ENCODE measurements at places on chromosomes 16 and 17.

- DNase-seq, result no peak
These were observed 434 bp upstream of the CPSF4L start for GRCh38 chr17:73261952-73262675.

- peak; percentile 24 for DNase-seq
These were observed 773 bp downstream of the SYNGR3 start for GRCh38 chr16:1990351-1991134.

DNA sequence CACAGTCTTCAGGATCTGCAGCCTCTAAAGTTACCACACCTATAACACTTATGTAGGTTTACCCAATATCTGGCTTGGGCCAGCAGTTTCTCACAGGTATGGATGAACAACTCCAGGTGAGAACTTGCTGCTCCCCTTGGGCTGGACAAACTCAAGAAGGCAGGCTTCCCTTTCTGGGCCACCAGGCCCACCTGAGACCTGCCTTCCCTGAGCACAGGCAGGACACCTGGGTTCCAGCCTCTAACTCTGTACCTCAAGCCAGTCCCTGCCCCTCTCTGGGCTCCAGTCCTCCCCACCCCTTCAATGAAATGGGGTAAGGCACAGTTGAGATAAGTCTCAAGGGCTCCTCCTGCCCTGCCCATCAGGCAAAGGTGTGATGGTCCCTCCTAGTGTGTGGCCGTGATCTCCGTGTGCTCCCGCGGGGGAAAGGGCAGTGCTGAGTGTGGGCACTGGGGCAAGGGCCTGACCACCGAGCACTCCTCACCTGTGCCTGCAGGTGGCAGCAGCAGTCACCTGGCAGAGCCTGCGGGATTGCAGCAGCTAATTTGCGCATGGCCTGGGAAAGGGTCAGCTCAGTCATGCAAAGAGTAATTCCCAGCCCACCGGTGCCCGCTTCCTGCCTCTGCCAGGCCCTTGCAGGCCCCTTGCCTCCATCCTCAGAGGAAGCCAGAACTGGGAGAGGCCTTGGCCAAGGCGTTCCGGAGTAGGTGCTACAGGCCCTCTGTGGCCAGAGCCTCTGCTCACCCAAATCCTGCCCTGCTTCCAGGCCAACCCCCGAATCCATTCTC is 28.2 kb upstream of the ADGRG1 start:
- no peak for DNase-seq

GRCh38 chr16:50610331-50611262 is 62.4 kb downstream of the NKD1 start:
- no peak for DNase-seq

GRCh38 chr16:8187782-8188372 is 402.4 kb downstream of the TMEM114 start:
- no peak for DNase-seq

DNA sequence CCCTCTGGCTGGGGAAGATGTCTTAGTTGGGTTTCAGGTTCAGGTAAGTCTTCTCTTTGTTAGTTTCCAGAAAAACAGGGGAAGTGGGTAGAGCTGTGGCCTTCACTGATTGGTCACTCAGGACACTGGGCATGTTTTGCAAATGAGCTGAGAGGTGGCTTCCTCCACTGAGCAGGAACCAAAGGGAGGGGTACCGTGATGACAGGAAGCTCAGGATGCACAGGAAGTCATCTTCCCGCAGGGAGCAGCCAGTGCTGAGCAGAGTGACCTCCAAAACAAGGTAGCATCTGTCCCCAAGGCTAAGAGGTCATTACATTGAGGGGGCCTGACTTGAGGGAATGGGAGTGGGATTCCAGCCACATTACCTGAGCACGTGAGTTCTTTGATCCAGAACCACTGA is 5.6 kb downstream of the NT5C start:
- DNase-seq, result no peak

GRCh38 chr17:35889241-35889640 is 9.1 kb upstream of the CCL5 start:
- DNase-seq, result peak; percentile 77

DNA sequence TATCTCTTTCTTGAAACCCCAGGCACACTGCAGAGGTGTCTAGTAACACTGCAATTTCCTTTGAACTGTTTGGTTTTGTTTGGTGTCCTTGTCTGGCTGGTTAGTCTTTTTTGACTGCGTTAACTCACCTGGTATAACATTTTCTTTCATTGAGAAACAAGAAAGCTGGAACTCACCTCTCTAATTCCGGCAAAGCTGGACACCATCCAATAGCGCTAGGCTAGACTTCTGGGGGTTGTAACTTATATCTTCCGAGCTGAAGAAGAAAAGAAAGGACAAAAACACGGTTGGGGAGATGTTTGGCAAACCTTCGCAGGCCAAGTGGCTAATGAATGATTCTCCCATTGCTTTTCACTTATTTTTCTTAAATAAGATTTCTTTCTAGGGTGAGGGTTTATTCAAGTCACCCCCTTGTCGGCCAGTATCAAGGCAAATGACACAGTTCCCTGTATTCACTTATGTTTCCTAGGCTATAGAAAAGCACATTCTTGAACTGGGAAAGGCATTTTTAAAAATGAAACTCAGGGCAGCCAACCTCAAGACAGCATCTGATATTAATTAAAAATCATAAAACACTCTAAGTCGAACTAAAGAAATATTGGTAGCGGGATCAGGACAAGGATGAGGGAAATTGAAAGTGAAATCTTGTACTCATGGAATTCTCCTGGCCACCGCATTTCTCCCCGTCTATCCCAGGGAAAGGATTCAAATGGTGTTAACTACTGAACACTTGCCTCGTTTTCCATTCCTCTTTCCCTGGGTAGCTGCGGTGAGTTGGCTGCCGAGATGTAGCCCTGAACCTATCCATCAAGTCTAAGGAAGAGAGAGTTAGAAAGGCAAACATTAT is 95.9 kb upstream of the ZFHX3 start:
- no peak for DNase-seq

- DNase-seq, result no peak
These were observed 80.0 kb upstream of the HNF1B start for GRCh38 chr17:37824534-37825485.

- DNase-seq, result no peak
These were observed 5.3 kb downstream of the CA7 start for GRCh38 chr16:66849549-66849948.

GRCh38 chr17:28306954-28307401 is 12.0 kb upstream of the TMEM97 start:
- no peak for DNase-seq

DNA sequence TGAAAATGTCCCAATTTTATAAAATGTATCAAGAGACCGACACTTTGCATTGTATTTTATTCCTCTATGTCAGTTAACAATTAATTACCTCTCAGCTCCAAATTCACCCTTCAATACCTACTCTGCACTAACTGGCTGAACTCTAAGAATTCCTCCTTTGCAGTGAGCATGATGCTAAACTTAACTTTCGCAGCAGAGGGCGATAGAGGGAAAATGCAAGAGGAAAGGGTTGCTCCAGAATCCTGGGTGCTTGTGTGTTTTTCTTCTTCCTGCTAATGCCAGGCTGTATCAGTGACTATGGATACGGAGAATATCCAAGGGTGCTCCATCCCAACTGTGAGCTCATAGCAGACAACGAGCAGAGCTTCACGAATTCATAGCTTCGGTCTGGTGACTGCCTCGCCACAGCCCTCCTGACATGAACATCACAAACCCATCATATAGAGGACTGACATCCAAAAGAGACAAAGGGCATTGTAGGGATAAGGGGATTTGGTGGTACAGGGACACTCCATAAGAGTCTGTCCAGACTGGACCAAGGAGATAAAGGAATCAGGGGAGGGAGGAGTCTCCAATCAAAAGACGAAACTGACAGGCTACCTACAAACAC is 172.9 kb downstream of the STX8 start:
- DNase-seq, result peak; percentile 13

DNA sequence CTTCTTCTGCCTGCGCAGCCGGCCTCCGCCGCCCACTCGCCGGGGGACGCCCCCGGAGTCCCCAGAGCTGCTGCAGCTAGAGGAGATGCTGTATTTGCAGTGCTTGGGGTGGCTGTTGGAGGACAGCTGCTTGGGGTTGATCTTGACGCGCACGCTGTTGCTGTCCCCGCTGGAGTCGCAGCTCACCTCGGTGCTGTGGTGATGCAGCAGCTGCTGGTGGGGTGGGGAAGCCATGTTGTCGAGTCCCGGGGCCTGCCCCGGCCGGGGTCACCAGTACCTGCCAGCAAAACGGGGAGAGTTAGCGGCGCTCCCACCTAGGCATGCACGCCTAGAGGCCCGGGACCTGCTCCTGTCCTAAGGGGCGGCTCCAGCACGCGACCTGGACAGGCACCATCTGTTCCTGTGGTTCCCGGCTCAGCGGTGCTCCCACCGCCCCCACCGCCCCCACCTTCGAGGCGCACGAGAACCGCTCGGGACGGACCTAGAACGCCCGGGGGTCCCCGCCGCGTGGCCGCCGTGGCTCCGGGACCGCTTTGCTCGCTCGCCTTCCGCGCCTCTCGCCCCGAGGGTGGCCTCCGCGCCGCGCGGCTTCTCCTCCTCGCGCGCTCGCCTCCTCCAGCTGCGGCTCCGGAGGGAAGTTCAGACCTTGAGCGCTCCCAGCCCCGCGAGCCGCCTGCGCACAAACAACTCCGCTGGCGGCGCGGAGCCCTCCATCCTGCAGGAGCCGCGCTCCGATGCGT is 863 bp downstream of the ADCY9 start:
- no peak for DNase-seq

DNA sequence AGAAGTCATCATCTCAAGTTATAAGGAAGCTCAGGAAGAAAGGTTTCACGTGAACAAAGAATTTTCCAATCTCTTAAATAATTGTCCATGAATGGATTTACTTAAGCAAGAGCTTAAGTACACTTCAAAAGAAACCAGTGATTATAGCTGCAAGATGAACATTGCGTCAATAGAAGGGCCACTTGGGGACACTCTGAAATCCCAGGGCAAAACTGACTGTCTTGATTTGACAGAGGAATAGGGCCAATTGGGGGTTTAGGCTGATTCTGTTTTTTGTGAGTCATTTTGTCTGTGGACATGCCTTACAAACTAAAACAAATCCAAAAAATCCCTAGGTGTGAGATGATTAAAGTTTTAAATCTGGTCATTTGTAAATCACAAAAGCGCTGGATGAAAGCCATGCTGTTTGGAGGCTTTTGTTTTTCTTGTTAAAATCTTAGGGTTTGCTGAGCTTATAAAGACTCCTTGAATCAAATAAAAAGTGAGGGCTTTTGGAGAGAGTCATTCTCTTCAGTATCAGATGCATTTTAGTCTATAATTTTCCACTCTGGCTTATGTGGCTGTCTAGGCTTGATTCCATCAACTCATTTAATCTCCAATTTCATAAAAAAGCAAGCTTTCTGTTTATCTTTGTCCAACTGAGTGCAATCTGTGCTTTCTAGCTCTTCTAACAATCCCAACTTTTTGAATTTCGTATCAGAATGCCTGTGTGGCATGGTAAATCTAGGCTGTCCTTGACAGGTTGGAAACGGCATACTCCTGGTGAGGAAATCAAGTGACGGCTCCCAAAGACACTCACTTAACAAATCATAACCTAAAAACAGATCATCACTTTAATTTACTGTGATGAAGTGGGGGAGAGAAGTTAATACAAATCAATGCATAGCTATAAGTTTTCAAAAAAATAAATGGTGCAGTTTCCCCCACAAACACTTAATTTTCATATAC is 98.2 kb upstream of the SOX9 start:
- DNase-seq, result no peak

GRCh38 chr17:38912221-38912813 is 13.1 kb upstream of the LASP1NB start:
- DNase-seq, result no peak

- DNase-seq, result peak; percentile 28
These were observed 428 bp downstream of the SGSM2 start for GRCh38 chr17:2337544-2338314.

DNA sequence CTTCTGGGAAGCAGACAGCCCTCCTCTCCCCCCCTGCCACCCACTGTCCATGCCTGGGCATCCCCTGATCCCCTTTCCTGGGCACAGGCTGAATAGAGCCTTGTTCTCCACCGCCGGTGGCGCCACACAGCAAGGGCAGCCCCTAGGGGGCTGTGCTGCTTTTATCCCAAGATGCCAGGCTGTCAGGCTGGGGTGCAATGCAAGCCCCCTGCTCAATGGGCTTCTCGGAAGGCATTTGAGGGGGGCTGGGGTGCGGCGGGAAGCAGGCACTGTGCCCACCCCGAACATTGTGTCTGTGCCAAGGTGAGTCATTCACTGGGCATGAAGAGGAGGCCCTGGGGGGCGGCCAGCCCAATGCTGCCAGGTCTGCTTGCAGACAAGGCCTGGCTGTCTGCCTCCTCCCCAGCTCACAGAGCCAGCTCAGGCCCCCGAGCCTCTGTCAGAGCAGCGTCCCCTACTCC is 1.5 kb upstream of the GFAP start:
- no peak for DNase-seq

GRCh38 chr17:47864791-47865216 is 13.8 kb upstream of the SP6 start:
- DNase-seq, result no peak

- no peak for DNase-seq
These were observed 15.6 kb downstream of the SMPD3 start for GRCh38 chr16:68432701-68433100.

DNA sequence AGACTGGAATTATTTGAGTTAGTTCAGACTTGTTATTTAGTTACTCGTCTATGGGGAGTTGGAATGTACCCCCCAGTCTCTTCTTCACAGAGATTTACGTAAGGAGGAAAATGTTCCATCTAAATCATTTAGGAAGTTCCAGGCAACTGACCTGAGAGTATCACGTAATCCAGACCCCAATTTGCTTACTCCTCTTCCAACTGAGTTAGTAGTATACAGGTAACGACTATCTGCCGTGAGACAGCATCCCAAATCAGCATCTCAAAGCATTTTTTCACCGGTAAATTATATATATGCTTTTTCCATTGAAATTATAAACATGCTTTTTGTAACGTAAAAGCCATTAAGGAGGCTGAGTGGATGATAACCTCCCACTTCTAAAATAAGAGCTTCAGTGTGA is 214.3 kb upstream of the WSB1 start:
- DNase-seq, result no peak

DNA sequence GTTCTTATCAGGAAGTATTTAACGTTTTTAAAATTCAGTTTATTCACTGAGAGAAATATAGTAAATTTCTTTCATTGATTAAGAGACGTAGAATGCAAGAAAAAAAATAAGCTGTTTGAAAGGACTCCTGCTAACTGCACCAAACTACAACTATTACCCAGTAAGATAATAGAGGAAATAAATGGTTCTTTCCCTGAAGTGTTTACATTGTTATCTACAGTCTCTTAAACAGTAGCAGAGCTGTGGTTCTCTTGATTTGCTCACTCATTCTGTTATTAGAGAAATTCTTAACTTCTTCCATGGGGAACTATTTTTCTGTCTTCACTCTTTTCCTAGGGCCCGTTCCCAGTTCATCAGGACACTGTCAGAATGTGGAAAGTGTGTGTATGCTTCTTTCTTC is 973.0 kb downstream of the KCNJ2 start:
- no peak for DNase-seq

GRCh38 chr17:16935241-16935663 is 36.7 kb downstream of the TNFRSF13B start:
- no peak for DNase-seq
